ENCODE measurements at places on chromosomes 16 and 17.

DNA sequence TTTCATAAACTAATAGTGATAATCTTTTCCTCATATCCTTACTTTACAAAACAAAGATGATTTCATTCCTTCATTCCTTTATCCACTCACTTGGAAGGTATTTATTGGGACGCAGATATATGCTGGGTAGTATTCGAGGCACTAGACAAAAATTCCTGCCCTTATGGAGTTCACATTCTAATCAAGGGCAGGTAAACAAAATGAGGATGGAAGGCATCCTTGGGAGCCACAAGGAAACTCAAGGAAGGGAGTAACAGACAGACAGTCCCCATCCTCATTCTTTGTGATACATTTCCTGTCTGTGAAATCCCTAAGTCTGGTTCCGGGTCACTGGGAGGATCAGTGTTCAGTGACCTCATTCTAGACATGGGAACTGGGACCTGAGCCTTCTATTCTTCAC is 45.2 kb downstream of the SLC6A2 start:
- no peak for DNase-seq
- H3K4me3 ChIP-seq: no peak overlapping the region
- no peaks in the 10 kb centered on the region for H3K36me3 ChIP-seq
- peaks cover 10% of the 10 kb centered on the region for H3K27me3 ChIP-seq
- H3K4me1 ChIP-seq: no peaks in the 10 kb centered on the region
- no peak overlapping the region for H3K27ac ChIP-seq

GRCh38 chr17:78357672-78358537 is 2.0 kb downstream of the SOCS3 start:
- no peak for DNase-seq
- H3K27ac ChIP-seq: peak overlapping the region; percentile 94
- H3K36me3 ChIP-seq: no peaks in the 10 kb centered on the region
- peaks cover 7% of the 10 kb centered on the region for H3K27me3 ChIP-seq

DNA sequence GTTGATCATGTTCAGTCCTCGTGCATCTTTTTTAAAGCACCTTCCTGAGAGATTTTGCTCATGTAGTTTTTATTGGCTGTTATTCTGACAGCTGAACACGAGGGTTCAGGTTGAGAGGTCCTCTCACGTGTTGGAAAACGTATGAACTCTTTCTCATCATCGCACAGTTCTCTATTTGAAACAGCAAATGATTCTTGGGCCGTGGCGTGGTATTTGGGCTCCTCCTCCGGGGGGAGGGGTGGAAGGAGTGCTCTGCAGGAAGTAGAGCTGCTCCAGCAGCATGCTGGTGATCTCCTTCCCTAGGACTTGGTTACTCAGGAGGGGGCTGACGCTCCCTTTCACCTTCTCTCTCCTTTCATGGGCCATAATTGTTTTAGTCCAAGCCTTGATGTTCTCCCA is 70.4 kb downstream of the KSR1 start:
- no peaks in the 10 kb centered on the region for H3K27me3 ChIP-seq
- no peak overlapping the region for H3K27ac ChIP-seq
- peak; percentile 33 for DNase-seq
- H3K4me3 ChIP-seq: no peak overlapping the region
- peaks cover 46% of the 10 kb centered on the region for H3K4me1 ChIP-seq

DNA sequence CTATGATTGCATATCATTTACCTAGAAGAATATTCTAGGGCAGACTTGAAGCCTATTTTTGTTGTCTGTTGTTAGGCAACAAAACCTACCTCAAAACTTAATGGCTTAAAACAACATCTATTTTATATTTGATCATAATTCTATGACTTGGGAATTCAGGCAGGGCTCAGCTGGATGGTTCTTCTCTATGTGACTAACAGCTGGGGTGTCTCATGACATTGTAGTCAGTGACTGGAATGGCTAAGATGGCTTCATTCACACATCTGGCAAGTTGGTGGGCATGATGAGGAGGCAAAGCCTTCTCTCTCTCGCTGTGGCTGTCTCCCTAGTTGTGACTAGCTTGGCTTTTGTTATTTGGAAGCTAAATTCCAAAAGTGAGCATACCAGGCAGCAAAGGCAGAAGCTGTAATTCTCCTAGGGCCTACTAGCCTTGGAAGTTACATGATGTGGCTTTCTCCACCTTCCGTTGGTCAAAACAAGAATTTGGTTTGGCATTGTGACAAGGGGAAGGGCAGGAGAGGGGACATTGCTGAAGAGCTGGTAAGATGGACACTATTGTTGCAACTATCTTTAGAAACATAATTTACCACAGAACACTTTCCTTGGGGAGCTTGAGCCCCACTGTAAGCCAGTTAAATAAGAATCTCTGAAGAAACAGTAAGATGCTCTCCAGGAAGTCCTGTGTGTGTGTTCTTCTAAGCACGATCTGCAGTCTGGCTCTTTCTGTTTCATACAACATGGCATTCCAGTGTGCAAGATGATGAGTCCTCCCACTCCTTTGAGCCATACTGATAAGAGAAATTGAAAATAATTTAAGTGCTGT is 39.4 kb downstream of the ZNRF1 start:
- no peak overlapping the region for H3K27ac ChIP-seq
- no peak for DNase-seq
- H3K27me3 ChIP-seq: no peaks in the 10 kb centered on the region
- no peak overlapping the region for H3K4me3 ChIP-seq
- H3K36me3 ChIP-seq: no peaks in the 10 kb centered on the region

DNA sequence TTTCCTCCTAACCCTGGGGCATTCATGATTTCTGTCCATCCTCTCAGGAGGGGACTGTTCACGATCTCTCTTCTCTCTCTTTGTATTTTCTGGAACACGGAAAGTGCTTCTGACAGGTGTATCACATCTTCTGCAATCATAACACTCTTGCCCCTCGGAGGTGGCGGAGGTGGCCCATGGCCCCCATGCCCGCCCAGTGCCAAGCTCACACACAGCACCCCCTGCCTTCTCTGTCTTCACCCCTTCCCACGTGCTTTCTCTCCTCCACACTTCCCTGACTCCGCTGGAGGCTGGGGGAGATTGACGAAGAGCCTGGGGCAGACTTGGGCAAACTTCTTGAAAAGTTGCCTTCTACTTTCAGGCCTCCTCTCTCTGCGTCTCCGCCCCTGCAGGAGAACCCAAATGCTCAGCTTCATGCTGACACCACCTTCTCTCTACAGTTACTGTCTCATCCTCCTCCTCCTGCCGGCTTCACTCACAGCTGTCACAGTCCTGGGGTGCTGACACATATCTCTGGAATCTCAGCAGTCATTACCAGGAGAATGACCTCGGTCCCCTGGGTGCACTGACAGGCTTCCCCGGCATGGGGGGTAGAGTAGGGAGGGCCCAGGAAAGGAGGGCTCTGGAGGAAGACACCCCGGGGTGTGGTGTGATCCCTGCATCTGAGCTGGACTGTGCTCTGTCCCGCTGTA is 127.1 kb downstream of the ENGASE start:
- H3K36me3 ChIP-seq: no peaks in the 10 kb centered on the region
- no peaks in the 10 kb centered on the region for H3K4me1 ChIP-seq
- no peak for DNase-seq
- no peak overlapping the region for H3K27ac ChIP-seq
- no peak overlapping the region for H3K4me3 ChIP-seq

DNA sequence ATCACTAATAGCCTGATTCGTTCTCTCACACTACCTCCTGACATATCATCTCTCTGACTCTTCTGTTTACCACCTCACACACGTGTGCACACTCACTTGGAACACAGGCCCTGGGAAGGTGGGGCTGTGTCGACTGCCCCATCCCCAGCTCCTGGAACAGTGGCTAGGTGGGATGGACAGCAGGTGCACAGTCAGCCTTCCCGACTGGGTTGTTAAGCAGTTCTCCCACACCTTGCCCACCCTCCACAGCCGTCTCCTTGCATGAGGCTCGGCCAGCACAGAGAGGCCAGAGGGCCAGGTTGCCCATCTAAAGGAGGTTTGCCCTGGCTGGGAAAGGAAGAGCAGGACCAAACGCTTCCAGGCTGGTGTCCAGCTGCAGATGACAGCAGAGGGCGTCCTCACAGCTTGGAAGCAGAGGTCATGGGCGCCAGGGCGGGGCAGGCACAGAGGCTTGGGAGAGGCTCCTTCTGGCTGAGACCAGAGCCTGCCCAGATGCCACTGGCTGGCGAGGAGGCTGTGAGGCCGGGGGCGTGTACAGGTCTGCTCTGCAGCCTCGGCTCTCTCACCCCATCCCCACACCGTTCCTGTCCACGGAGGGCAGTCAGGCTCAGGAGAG is 92.8 kb downstream of the AMFR start:
- H3K36me3 ChIP-seq: no peaks in the 10 kb centered on the region
- no peaks in the 10 kb centered on the region for H3K27me3 ChIP-seq
- H3K27ac ChIP-seq: no peak overlapping the region
- no peak for DNase-seq

DNA sequence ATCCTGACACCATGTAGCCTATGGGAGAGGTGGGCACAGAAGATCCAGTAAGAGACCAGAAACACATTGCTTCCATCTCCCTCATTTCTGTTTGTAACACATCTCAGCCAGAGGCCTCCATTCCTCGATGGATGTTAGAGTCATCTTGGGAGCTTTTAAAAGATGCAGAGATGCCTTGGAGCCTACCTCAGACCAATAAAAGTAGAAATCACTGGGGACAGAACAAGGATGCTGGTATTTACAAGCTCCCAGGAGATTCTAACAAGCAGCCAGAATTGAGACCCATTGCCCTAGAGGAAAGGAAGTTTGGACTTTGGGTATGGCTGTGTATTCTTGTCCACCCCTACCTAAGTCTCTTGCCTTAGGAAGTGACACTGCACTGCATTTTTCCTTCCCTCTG is 40.8 kb downstream of the HS3ST3A1 start:
- no peaks in the 10 kb centered on the region for H3K36me3 ChIP-seq
- no peak overlapping the region for H3K4me3 ChIP-seq
- H3K27me3 ChIP-seq: no peaks in the 10 kb centered on the region
- no peak overlapping the region for H3K27ac ChIP-seq

DNA sequence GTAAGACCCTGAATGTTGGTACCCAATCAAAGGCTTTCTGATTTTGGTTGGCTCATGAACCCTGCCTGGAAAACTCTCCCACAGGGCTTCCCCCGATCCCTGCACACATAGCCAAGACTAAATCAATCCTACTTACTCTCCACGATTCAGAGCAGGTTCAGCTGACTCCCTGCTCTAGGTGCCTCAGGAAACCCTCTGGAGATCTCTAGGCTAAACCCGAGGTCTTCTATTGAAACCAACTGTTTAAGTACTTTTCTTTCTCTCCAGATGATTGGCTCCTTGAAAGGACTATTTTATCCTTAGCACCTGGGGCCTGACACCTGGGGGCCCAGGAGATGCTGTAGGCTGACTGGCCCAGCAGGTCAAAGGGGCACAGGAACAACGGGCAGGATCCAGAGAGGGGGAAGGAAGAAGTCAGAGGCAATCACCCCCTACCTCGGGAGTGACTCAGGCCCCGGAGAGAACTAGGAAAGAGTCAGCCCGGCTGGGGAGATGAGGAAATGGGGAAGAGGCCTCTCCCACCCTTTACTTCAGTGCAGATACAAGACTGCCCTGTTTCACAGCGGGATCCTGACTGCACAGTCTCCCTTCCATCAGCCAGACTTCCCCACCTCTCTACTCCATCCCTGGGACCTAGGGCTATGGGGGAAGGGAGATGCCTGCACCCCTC is 2.0 kb downstream of the TBC1D10B start:
- peak overlapping the region; percentile 80 for H3K4me3 ChIP-seq
- H3K36me3 ChIP-seq: peaks cover 3% of the 10 kb centered on the region
- H3K4me1 ChIP-seq: peaks cover 61% of the 10 kb centered on the region
- H3K27me3 ChIP-seq: no peaks in the 10 kb centered on the region

GRCh38 chr16:17369421-17370222 is 101.1 kb downstream of the XYLT1 start:
- H3K27me3 ChIP-seq: no peaks in the 10 kb centered on the region
- peak overlapping the region; percentile 81 for H3K4me3 ChIP-seq
- H3K36me3 ChIP-seq: peaks cover 4% of the 10 kb centered on the region
- peak overlapping the region; percentile 99 for H3K27ac ChIP-seq

GRCh38 chr16:924063-924462 is 46.7 kb downstream of the LMF1 start:
- H3K27me3 ChIP-seq: no peaks in the 10 kb centered on the region
- H3K4me3 ChIP-seq: no peak overlapping the region
- peaks cover 7% of the 10 kb centered on the region for H3K4me1 ChIP-seq

DNA sequence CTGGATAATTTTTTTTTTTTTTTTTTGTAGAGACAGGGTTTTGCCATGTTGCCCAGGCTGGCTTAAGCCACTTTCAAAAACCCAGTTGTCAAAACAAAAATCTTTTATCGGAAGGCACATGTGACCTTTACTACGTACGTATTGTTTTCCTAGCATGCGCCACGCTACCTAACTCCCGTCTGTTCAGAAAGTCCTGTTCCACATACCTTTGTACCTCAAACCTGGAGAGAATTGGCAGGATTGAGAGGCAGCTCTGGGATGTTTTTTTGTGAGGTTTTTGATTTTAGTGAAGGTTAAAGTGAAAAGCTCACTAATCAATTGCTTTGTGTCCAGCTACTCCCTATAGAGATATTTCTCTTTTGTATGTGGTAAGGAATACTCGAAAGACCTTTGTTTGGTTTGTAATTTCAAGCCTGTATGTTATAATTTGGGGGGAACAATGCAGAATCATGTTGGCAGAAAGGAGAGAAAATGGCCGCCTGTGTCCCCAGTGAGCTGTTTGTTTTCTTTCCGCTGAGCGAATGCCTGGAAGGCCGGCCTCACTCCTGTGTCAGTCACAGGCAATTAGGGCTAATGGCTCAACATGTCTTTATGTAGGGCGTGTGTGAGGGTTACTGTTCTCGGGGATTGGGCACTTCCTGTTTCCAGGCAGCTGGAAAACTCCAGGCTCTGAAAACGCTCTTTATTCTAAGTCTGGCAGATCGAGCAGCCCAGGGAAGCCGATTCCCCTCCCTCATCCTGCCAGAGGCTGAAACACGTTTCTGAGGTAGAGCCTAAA is 60.8 kb upstream of the CLEC18A start:
- DNase-seq: no peak
- peak overlapping the region; percentile 32 for H3K27ac ChIP-seq
- no peak overlapping the region for H3K4me3 ChIP-seq

GRCh38 chr16:24839347-24839972 is 6.3 kb upstream of the SLC5A11 start:
- H3K27ac ChIP-seq: no peak overlapping the region
- no peaks in the 10 kb centered on the region for H3K36me3 ChIP-seq
- no peak overlapping the region for H3K4me3 ChIP-seq
- no peaks in the 10 kb centered on the region for H3K4me1 ChIP-seq
- DNase-seq: no peak

GRCh38 chr17:20896153-20896649 is 146.6 kb downstream of the USP22 start:
- H3K27ac ChIP-seq: no peak overlapping the region
- no peaks in the 10 kb centered on the region for H3K4me1 ChIP-seq
- H3K4me3 ChIP-seq: no peak overlapping the region
- no peaks in the 10 kb centered on the region for H3K36me3 ChIP-seq
- DNase-seq: peak; percentile 21

DNA sequence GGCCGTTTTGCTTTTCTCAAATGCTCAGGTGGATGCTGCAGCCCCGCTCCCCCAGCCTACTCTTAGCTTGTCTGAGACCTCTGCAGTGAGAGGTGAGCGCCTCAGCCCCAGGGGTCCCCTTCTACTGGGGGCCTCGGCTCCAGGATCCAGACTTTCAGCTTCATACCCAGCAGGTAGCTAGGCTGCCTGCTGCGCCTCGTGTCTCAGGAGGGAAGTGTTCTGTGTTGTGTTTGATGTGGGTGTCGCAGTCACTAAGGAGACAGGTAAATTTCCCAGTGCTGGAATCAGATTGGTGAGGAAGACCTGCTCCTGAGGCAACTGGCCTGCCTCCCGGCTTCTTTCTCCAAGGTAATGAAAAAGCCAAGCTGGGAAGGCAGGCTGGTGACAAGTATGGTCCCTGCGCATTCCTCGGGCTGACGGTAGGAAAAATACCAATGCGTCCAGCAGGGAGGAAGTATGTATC is 604.0 kb upstream of the SALL1 start:
- DNase-seq: no peak
- no peaks in the 10 kb centered on the region for H3K36me3 ChIP-seq
- H3K27ac ChIP-seq: no peak overlapping the region
- no peak overlapping the region for H3K4me3 ChIP-seq
- no peaks in the 10 kb centered on the region for H3K4me1 ChIP-seq
- peaks cover 9% of the 10 kb centered on the region for H3K27me3 ChIP-seq

Measured in naive B cell (primary cell).